Smooth muscle cell of the coronary artery (primary cell): ENCODE measurements at places on chromosomes 1 and 21. TPM values are rescaled to one million over a fixed set of nuclear protein-coding genes. Genes with fewer than 3 reads are reported as not detected.

The TMEM183A gene
- 72.4 and 84.7 TPM in 2 replicates for total RNA-seq

The GJA8 gene
- not detected in 2 replicates for total RNA-seq

The EIF4G3 gene
- 12.5 and 23.8 TPM in 2 replicates for total RNA-seq

The OR2T10 gene
- not detected in 2 replicates for total RNA-seq

The SCCPDH gene
- 33.0 and 33.2 TPM in 2 replicates for total RNA-seq

The C2CD4D gene
- 0.12 TPM in 1 of 2 replicates, not detected in the other for total RNA-seq

The CFAP45 gene
- total RNA-seq: 0.23 and 1.1 TPM in 2 replicates

The PTPRC gene
- not detected in 2 replicates for total RNA-seq

The TAS1R1 gene
- total RNA-seq: 0.12 and 0.15 TPM in 2 replicates

The AGT gene
- 0.45 and 6.8 TPM in 2 replicates for total RNA-seq

The GJA9 gene
- total RNA-seq: 0.12 TPM in 1 of 2 replicates, not detected in the other

The MIS18A gene
- 7.3 and 9.6 TPM in 2 replicates for total RNA-seq

The VHLL gene
- total RNA-seq: 0.23 TPM in 2 replicates

The CRYBG2 gene
- total RNA-seq: not detected in 2 replicates

The ZNF593OS gene
- not detected in 2 replicates for total RNA-seq

The SLC6A9 gene
- 4.6 and 7.5 TPM in 2 replicates for total RNA-seq

The OR2M3 gene
- total RNA-seq: not detected in 2 replicates

The LDLRAD1 gene
- not detected in 2 replicates for total RNA-seq

The ZNF648 gene
- not detected in 2 replicates for total RNA-seq

The CSMD2 gene
- total RNA-seq: 2.6 and 3.7 TPM in 2 replicates

The LHX8 gene
- total RNA-seq: 0.59 TPM in 1 of 2 replicates, not detected in the other

The LPAR3 gene
- 0.45 and 10.2 TPM in 2 replicates for total RNA-seq

The ZFP69B gene
- total RNA-seq: 1.1 and 7.2 TPM in 2 replicates

The MROH7 gene
- total RNA-seq: 0.15 and 0.59 TPM in 2 replicates

The TLR5 gene
- total RNA-seq: 1.3 TPM in 1 of 2 replicates, not detected in the other

The S100A7A gene
- not detected in 2 replicates for total RNA-seq

The RGS8 gene
- total RNA-seq: not detected in 2 replicates

The NBPF8 gene
- total RNA-seq: 5.4 and 7.1 TPM in 2 replicates

The CLCA2 gene
- 0.45 and 9.7 TPM in 2 replicates for total RNA-seq

The DYNLT4 gene
- total RNA-seq: 0.45 TPM in 1 of 2 replicates, not detected in the other

The BCL2L15 gene
- 0.08 TPM in 1 of 2 replicates, not detected in the other for total RNA-seq

The RHD gene
- total RNA-seq: not detected in 2 replicates
